ENCODE measurements at places on chromosomes 12 and 14.
A peak's percentile ranks its signal among the peaks of the same experiment; 100 is the strongest.

DNA sequence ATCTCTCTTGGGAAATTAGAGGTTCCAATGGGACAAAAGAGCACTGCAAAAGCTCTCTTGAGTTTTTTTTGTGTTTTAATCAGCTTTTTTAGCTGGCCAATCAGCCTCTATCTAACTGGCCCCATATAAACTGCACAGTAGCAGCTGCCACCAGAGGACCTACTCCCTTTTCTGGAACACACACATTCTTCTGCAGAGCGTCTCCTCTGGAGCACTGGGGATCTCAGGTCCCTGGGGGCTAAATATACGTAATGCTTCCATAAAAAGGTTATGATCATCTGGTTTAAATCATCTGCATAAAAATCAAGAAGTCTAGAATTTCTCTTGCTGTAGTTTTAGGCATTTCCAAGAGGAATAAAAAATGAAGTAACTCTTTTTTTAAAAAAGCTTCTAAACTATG is 32.3 kb downstream of the TSPAN8 start:
- no peak for DNase-seq

- no peak for DNase-seq
Observed at GRCh38 chr14:80049055-80049454, 162.2 kb downstream of the DIO2 start.

- DNase-seq: no peak
Observed at GRCh38 chr12:12469386-12469785, 93.3 kb downstream of the DUSP16 start.

GRCh38 chr14:80077262-80077661 is 134.0 kb downstream of the DIO2 start:
- no peak for DNase-seq

- DNase-seq: no peak
Observed at GRCh38 chr12:30774599-30774998, 19.8 kb upstream of the CAPRIN2 start.

DNA sequence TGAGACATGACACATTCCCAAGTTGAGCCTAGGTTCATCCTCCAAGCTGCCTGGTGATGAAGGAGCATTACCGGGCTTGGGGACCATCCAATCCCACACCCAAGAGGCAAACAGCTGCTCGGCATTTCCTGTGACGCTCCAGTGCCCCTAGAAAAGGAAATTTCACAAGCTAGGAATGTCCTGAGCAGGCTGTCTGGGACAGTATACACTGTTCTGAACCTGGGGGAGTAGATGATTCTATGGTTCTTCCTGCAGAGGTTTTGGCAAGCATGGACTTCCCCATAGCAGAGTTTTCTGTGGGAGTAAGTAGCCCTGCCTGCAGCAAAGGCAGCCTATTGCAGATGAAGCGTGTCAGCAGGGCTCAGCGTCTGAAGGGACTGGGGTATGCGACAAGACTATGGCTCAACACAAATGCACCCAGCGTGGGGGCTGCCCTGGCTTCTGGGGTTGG is 47.4 kb upstream of the SRSF5 start:
- no peak for DNase-seq

GRCh38 chr12:59937148-59937547 is 341.3 kb downstream of the SLC16A7 start:
- DNase-seq: no peak

DNA sequence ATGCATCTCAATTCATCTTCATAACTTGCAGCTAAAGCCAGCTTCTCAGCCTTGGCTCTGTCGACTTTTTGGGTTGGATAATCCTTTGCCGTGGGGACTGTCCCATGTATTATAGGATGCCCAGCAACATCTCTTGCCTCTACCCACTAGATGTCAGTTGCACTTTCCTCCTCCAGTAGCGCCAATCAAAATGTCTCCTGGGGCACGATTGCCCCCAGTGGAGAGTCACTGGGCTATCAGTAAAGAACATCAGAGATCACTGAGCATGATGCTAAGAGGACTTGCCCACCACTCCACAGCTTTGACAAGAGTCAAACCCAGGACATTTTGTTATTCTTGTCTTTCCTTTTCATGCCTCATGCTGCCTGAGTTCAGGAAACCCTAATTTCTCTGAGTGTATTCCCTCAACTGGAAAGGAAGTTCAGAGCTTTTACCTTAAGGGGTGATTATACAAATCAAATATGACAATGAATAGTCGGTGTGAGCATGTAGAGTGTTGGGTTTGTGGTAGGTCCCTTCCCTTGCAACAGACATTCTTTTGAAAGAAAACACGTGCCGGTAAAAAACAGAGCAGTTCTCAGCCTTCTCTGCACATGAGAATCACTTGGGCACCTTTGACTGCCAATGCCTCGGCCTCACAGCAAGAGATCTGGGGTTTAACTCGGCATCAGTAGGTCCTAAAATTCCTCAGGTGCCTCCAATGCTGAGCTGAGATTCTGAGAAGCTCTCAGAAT is 980.6 kb downstream of the VRK1 start:
- DNase-seq: no peak

- peak; percentile 16 for DNase-seq
Observed at GRCh38 chr14:34981743-34982420, 910 bp upstream of the SRP54 start.

DNA sequence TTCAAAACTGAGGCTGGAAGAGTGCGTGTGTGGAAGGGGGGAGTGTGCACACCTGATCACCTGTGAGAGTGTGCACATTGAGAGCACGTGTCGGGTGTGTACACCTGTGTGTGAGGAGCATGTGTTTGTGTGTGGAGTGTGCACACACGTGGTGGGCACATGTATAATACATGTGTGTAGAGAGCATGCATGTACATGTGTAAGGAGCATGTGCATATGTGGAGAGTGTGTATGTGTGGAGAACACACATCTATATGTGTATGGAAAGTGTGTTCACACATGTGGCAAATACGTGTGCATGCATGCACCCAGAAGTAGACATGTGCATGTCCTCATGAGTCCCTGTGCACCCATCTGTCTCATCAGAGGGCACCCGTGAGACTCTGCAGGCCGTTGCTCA is 63.1 kb upstream of the GPR68 start:
- no peak for DNase-seq

DNA sequence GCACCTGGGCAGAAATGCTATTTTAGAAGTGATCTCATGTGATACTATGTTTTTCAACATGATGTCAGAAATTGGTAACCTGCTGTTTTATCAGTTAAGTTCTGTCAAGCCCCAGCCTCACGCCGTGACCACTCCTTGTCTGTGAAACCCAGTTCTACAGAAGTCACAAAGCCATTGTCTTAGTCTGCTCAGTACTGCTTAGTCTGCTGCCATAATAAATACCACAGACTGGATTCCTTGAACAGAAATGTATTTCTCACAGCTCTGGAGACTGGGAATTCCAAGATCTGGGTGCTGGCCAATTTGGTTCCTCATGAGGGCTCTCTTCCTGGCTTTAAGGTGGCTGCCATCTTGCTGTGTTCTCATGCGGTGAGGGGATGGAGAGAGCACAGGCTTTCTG is 176.9 kb downstream of the PRKCH start:
- no peak for DNase-seq

GRCh38 chr14:58972233-58973017 is 216.0 kb upstream of the DAAM1 start:
- no peak for DNase-seq

- no peak for DNase-seq
Observed at GRCh38 chr12:89339526-89339925, 12.8 kb downstream of the DUSP6 start.

- DNase-seq: no peak
Observed at GRCh38 chr12:47270782-47271664, 191.3 kb upstream of the AMIGO2 start.

- no peak for DNase-seq
Observed at GRCh38 chr14:73243748-73244147, 6.4 kb downstream of the PAPLN start.

DNA sequence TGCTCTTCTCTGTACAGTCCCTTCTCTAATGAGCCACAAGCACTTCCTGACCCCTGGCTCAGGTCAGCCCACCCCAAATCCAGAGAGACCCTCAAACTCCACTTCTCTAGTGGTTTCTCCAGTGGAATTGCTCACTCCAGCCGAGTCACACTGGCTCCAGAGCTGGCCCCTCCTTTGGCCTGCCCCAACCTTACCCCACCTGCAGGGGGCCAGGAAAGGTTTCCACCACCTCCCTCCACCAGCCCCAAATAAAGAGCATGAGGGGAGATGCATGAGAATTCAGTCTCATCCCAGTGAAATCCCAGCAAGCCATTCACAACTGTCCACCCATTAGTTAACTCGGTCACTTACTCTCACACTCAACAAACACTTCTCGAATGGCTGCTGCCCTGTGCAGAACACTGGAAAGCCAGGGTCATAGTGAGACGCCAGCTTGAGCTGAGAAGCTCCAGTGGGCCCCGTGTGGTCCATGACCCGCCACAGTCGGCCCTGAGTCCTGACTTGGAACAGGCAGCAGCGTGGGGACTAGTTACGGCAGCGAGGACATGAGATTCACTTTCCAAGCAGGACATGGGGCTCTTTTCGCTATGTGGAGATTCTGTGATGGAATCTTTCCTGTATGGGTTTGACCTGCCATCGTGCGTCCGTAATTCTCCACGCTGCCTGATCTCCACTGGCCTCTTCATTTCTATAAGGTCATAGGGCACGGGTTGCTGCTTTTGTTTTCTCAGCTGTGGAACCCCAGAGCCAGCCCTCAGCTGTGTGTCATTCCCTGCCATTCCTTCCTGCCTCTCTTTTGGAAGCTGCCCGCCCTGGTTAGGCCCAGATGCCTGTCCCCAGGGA is 44.2 kb downstream of the SLC6A12 start:
- no peak for DNase-seq

GRCh38 chr12:27936196-27936595 is 36.3 kb downstream of the PTHLH start:
- no peak for DNase-seq

- DNase-seq: no peak
Observed at GRCh38 chr14:71734885-71735284, 197.3 kb upstream of the RGS6 start.

GRCh38 chr14:101491841-101492240 is 69.5 kb upstream of the DIO3 start:
- no peak for DNase-seq

DNA sequence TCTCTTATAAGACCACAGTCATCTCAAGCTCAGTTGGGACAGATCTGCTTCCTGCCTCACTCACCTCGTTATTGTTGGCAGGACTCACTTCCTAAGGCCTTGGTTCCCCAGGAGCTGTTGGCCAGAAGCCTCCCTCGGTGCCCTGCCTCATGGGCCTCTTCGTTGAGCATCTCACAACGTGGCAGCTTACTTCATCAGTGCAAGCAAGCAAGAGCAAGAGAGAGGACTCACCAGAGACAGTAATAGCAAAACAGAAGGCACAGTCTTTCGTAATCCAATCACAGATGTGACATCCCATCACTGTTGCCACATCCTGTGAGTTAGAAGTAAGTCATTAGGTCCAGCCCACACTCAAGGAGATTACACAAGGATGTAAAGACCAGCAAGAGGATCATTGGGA is 5.1 kb upstream of the NUMB start:
- DNase-seq: no peak

- DNase-seq: no peak
Observed at GRCh38 chr12:67927324-67927723, 61.9 kb upstream of the IFNG-AS1 start.

DNA sequence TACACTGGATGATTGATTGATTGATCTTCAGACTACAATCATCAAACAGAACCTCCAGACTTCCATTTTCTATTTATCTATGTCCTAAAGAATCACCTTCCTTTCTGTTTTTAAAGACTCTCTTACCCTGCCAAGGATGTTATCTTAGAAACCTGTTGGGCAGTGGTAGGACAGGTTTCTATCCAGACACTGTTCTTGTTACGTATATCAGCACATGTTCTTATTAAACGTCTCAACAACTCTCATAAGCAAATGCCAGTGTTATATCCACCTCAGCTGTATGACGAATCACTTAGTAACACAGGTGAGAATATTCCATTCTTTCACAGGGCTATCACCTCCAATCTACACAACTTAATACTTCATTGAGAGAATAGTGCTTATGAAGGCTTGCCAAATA is 40.2 kb upstream of the RPL10L start:
- DNase-seq: no peak

GRCh38 chr12:38555620-38556591 is 239.3 kb downstream of the ALG10B start:
- no peak for DNase-seq

DNA sequence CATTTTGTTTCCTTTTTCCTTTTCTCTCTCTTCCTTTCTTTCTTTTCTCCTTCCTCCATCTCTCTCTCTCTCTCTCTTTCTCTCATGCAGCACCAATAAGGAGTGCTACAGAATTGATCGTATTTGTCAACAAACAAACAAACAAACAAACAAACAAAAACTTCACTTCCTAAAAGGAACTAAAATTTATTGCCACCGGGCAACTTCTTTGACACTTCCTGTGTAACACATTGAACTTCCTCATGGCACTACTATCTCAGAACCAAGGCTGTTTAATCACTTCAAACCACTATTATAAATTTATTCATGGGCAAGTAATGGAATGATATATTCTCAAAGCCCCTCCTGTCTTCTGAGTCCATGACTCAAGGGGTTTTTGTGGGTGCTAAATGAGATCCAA is 51.3 kb downstream of the SERPINA3 start:
- no peak for DNase-seq

DNA sequence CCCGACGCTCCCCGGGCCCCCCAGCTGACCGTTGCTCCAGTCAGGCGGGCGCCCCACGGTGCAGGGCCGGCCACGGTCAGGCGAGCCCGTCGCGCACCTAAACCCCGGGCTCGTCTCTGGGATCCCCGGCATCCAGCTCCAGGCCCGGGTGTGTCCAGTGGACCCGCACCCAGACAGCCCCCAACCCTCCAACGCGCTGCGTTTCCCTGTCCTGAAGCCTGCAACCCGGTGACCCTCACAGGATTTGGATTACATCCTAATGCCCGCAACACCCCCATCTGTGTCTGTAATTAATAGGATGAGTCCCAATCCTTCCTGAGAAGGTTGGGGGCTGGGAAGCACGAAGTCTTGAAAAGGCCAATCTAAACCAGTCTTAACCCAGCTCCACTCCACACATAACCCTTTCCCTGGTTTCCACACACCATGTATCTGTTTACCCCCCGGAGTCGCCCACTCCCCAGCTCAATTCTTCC is 10.4 kb downstream of the CPNE6 start:
- DNase-seq: no peak

GRCh38 chr12:93080994-93081809 is 152.1 kb upstream of the EEA1 start:
- no peak for DNase-seq

DNA sequence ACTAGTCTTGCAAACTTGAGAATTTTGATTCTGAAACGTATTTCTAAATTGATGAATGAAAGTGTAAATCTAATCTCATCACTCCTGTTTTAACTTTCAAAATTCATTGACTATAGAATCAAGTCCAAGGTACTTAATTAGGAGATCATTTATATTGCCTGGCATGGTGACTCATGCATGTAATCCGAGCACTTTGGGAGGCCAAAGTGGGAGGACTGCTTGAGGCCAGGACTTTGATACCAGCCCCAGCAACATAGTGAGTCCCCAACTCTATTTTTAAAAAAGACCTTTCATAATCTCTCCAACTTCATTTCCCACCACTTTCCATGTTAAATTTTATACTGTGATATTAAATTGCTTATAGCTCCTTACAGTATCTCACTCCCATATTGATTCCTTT is 3.0 kb upstream of the MIPOL1 start:
- DNase-seq: no peak

All from GM13976 (cell line).